ENCODE measurements at places on chromosomes 2 and 18.

GRCh38 chr2:37656512-37657423, 14.7 kb downstream of the CDC42EP3 start:
- no peak for DNase-seq

- no peak for DNase-seq
These were observed 16.6 kb downstream of the RTP5 start for GRCh38 chr2:241885946-241886643.

DNA sequence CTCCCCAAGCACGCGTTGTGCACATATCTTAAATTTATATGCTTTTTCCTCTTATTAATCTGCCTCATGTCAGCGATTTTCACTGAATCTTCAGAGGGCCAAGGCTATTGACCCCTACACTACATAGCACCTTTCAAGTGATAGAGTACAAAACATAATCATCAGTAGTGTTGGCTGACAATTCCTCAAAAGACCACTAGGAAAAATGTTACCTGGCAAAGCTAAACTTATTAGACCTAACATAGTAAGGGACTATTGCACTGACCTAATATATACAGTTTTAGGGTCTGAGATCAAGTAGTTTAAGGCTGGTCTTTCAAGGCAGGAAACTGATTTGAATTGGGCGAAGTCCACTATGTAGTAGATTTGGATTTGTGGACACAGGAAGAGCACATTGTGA, 244.2 kb upstream of the ZC3H15 start:
- no peak for DNase-seq

GRCh38 chr2:80007777-80008503, 296.6 kb downstream of the LRRTM1 start:
- no peak for DNase-seq

DNA sequence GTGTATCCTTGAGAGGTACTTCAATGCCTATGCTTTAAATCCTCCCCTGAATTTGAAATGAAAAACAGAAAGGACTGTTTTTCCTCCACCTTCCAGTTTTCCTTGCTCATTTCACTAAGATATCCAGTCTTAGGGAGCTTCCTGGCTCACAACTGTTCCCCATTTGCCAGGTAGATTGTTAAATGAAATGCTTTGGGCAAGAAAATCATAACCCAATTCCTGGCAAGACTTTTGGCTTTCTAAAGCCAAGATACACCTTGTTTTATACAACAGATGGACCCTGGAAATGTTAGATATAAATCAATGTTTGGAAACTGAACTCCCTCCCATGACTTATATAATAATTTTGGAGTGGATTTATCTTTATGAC, 3.6 kb upstream of the CHMP3 start:
- no peak for DNase-seq

- DNase-seq: no peak
These were observed 34.9 kb downstream of the MYCN start for GRCh38 chr2:15975261-15975600.

DNA sequence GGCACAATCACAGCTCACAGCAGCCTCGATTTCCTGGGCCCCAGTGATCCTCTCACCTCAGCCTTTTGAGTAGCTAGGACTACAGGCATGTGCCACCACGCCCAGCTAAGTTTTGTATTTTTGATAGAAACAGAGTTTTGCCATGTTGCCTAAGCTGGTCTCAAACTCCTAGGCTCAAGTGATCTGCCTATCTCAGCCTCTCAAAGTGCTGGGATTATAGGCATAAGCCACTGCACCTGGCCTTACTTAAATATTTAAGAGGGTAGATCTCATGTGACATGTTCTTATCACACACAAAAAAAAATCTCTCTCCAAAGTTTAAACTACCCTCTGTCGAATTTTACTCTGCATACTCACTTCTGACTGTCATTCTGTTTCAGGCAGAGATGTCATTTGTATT, 75.4 kb upstream of the CHRNA1 start:
- no peak for DNase-seq

DNA sequence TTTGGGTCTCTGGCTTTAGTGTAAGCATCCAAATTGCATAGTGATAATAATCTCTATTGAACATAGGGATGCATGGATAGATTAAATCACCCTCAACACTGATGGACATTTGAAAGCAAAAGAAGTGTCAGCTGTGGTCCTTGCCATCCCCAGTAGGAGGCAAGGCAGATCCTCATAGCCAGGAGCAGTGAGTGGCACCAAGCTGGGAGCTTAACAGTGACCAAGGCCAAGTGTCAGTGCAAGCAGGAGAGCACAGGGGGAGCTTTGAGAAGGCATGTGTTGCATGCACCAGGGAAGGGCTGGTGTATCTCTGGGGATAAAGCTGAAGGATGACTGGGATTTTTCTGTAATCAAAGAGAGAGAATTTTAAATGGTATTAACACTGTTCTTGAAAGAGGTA, 14.7 kb downstream of the SLC14A1 start:
- no peak for DNase-seq

DNA sequence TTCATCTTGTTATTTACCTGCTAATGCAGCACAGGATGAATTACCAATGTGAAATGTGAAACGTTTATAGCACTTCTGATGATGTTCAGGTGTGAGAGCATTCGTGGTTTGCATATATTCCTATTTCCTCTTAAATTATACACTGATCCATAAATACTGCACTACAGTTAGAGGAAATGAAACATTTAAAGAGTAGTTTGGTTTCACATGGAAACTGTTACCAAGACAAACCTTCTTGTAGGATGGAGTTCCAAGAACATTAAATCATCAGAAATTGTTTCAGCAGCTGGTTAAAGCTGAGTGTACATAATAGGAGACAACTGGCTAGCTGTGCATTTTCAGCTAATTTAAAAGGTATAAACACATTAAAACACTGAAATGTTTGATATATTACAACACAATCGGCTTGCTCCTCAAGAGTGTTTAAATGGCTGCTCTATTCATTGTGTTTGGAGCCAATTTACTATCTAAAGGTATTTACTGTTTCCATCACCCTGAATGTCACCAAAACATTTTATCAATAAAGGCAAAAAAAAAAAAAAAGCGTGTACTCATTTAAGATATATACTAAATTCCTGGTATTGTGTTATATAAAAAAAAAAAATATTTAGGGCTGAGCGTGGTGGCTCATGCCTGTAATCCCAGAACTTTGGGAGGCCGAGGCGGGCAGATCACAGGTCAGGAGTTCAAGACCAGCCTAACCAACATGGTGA, 100.6 kb downstream of the DYM start:
- no peak for DNase-seq

All from C1 segment of cervical spinal cord (tissue), 14 donors.